Foreskin keratinocyte (primary cell): ENCODE measurements at places on chromosomes 4 and X.

GRCh38 chr4:74278490-74278889, 29.8 kb upstream of the EPGN start:
- no peak for DNase-seq

DNA sequence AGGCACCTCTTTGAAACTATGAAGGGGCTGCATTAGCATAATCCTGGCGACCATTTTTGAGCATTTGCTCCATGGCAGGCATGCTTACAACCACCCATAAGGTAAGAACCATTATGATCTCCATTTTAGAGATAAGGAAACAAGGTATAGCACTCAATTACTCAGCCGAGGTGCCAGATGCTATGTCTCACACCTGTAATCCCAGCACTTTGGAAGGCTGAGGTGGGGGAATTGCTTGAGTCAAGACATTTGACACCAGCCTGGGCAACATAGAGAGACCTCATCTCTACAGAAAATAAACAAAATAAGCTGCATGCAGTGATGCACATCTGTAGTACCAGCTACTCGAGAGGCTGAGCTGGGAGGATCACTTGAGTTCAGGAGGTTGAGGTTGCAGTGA, 43.6 kb downstream of the TIGD4 start:
- DNase-seq, result no peak

DNA sequence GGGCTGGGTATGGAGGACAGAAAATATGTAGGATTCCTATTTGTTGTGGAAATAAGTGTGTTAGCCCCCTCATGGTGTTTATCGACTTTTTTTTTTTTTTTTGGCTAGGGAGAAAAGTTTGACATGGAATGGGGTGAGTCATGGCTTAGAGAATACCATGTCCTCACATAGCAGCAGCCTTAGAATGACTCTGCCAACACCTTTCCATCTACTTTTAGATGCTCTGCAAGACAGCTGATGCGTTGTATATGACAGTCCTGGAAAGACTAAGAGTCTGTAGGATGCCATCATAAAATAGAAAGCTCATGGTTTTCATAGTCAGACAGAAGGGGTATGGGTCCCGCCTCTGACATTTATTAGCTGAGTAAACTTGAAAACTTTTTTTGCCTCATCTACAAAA, 37.7 kb downstream of the MTTP start:
- no peak for DNase-seq

DNA sequence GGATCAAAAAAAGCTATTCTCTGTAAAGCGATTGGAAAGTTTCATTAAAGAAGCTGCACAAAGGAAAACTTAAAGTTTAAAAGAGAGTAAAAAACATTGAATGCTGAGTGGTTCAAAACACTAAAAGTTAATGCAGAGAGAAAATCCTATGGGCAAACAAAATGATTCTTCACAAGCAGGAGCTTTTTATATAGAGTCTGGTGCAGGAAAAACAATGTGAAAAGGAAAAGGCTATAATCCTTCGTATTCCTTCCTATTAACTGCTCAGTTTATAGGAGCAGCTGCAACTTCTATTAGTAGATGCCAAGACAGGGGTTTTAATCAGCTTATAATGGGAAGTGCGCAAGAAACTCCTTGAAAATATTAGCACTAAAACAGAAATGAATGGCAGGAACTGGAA, 100.7 kb downstream of the PDGFC start:
- DNase-seq, result no peak

- no peak for DNase-seq
These were observed 122.5 kb downstream of the RPA4 start for GRCh38 chrX:97006167-97006566.

DNA sequence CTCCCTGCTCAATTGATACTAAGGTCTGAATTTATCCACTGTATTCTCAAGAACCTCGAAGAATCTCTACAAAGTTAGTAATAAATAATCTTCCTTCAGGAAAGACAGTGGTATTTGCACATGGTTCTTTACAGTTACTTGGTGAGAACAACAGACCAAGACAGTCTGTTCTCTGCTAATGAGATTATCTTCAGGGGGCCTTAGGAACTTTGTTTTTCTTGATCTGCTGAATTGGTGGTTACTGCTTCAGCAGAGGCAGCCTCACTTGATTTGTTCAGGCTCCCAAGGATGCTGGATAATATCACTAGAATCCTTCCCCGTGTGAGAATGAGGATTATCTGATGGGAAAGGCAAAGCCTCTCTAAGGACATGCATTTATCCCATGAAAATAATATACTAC, 64.8 kb downstream of the CBR4 start:
- no peak for DNase-seq

DNA sequence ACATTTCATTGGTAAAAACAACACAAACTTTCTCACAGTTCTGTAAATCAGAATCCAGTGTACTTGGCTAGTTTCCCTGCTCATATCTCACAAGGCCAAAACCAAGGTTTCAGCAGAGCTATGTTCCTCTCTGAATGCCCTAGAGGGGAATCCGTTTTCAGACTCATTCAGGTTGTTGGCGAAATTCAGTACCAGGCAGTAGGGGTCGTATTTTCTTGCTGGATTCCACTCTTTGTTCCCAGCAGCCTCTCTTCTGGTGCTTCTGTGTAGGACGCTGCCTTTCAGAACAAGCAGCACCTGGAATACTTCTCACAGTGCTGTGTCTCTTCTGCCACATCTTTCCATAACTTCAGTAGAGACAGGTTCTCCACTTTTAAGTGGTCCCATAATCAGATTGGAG, 351.9 kb downstream of the PCDH18 start:
- no peak for DNase-seq

GRCh38 chrX:14673236-14673635, 143.9 kb downstream of the GLRA2 start:
- DNase-seq, result no peak

GRCh38 chr4:76957004-76957738, 7.6 kb downstream of the SEPTIN11 start:
- DNase-seq, result no peak

GRCh38 chr4:57369446-57369845, 259.3 kb upstream of the IGFBP7 start:
- no peak for DNase-seq

DNA sequence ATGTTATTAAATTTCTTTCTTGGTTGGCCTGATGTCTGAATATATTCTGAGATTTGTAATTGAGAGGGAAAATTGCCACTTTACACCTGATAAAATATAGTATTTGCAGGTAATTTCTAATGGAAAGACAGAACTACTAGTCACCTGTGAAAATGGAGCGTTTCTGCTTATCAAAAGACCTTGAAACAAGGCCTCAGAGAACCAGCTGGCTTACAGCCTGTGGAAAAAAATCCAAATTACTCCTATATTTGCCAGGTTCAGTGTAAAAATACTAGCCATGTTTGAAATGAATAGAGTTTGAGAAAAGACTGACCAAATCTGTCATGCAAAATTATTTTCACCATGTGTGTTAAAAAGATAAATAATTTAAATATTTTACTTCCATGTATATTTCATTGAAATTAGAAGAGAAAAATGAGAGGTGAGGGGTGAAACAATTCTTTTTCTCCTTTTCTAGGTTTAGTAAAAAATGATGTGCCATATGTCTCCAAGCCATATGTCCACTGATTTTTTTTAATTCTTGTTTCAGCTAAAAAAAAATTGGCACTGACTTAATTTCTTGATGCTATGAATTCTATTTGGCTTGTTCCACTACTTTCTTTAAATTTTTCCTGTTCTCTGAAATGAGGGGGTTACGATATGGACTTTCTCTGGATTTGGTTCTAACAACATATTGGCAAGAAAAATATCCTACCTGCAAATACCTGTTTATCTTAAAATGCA, 464.9 kb downstream of the GRXCR1 start:
- no peak for DNase-seq

- no peak for DNase-seq
These were observed 141.8 kb downstream of the JADE1 start for GRCh38 chr4:128951316-128951715.
